ENCODE measurements at places on chromosomes 3 and 15.

GRCh38 chr3:187992609-187993008 lies 161.3 kb upstream of the LPP start:
- DNase-seq: no peak

GRCh38 chr3:184314700-184315542 lies 515 bp downstream of the EIF4G1 start:
- peak; percentile 67 for DNase-seq

GRCh38 chr15:93146601-93147000 lies 57.6 kb upstream of the RGMA start:
- no peak for DNase-seq

DNA sequence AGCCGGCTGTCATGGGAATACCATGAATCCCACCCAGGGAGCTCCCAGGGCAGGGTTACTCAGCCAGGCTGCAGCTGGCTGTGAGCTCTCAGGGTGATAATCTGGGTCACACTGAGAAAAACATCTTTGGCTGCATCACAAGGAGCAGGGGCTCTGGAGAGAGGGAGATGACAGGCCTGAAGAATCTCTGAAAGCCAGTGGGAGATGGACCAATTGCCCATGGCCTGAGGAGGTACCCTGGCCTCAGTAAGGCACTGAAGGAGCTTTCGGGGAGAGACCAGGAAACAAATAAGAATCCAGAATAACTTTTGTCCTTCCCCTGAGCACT lies 28.2 kb upstream of the GOLGA6C start:
- DNase-seq: peak; percentile 17

- no peak for DNase-seq
These were observed 46.0 kb downstream of the MFSD1 start for GRCh38 chr3:158847885-158848284.

GRCh38 chr15:33913459-33913858 lies 54.8 kb upstream of the CHRM5 start:
- DNase-seq: no peak

DNA sequence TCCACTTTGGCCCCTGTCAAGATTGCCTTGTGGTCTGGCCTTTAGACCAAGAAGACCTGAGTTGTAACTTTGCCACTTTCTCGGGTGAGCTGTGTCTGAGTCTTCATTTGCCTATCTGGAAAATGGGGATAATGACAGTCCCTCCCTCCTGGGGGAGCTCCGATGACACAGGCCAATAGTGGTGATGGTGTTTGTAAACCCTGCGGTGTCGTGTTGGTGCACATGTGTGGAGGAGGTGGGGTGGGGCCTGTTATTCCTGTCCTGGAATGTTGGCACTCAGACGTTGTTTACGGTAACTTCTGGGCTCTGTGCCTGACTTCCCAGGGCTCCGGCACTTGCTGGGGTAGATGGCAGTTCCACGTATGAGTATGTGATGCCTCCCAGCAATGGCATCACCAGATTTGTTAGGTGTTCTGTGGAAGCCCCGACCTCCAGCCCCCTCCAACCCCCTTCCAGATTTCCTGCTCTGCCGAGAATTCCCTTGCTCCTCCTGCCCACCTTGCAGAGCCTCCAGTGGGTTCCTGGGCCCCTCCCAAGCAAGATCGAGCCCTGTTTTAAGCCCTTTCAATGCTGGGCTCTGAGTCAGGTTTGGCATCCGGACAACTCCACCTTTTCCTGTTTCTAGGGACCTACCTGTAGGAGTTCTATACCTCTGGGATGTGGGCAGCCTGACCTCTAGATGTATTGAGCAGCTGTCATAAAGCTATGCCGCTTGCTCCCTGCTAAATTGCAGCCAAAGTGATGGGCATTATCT lies 31.4 kb downstream of the HRH1 start:
- no peak for DNase-seq

- no peak for DNase-seq
These were observed 63.9 kb downstream of the NFKBIZ start for GRCh38 chr3:101913168-101913567.

DNA sequence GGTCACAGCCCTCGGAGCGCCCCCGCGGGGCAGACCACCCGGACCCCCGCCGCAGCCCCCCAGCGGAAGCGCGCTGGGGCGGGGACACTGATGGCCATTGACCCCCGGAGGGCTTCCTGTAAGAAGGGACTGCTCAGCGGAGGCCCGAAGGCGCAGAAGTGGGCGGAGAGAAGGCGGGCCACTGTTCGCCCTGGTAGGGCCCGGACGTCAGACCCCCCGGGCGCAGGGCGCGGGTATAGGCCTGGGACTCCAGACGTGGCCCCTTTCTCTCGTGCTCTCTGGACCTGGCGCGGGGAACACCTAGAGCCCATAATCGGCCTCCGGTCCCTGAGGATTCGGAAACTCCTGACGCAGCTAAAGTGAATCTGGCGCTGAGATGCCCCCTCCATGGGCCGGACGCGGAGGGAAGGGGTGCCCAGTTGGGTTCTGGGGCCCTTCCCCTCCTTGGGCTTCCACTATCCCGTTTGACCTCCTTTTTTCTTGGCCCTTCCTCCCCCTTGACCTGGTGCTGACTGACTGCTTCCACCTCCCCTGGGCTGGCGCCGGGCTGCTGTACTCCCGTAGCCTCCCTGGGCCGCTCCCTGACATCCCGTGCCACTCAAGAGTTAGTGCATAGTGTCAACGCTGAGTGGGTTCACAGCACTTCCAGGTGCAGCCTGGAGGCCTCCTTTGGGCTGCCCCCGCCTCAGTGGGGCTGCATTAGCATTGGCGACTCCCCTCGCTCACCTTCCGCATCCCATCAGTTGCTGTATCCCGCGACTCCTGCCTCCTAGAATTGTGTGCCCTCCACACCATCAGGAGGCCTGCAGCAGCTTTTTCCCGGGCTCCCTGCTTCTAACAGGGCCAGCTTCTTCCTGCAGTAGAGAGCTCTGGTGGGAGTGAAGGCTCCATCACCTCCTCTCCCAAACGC lies 694 bp downstream of the ABTB1 start:
- DNase-seq: peak; percentile 52

DNA sequence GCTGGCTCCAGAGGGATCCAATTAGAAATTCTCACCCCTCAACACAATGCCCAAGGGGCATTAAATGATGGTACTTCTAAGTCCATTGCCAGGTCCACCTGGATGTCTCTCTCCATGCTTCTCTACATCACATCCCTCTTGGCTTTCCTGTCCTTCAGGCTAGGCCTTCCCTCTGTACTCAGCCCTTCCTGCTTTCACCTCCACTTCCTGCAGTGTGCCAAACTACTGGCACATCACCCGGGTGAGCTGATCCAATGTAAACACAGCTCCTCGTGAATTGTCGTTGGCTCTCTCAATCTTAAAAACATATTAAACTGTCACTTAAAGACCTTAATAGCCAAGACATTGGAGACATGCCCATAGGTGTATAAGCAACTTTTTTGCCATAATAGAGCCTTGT lies 4.0 kb downstream of the LMCD1 start:
- no peak for DNase-seq

DNA sequence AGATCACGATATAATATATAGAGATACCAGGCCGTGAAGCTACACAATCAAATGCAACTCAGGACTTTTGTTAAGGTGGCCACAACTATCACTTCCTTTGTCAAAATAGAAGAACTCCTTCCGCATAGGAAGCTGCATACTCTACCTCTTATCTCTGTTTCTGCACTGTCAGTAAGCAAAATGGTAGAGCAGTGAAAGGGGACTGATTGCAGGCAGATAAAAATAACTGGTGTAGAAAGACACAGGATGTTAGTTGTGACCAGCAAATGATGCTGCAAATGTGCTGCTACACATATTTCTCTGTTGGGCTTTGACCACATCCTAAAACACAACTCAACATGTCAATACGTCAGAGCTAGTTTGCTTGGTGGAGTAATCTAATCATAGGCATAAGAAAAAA lies 16.3 kb upstream of the TRAT1 start:
- no peak for DNase-seq

DNA sequence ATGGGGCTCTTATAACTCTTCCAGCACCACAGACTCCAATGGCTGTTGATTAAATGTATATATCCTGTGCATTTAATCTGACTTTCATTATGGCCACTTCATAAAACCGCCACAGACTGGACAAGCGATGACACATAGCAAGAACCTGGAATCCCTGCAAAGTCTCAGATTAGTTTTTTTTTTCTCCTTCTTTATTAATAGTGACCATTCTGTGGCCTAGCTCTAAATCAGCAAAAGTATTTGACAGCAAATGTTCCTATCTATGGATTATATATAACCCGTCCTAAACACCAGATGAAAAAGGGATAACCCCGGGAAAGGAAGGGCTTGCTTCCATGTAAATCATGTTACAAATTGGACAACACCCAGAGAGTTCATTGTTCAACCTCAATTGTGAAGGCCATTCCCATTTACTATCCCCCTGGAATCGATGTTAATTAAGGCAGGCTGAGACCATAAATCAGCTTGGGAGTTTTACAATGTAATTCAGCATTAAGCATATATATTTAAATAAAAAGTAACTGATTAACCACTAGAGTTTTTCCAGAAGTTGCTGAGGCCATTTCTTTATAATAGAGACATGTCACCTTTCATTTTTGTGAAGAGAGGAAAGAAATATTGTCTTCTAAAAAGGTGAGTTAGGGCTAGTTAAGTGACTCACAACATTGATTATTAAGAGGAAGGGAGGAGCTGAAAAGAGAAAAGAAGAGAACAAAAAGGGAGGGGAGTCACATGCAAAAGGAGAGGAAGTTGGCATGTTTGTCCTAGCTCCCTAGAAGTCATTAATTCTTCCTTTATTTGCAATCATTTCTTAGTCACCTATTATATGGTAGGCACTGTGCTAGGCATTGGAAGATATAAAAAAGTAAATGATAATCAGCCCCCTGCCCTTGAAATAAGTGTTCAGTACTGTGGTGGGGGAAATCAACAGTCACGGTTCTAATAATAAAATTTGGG lies 26.2 kb downstream of the ALDH1A2 start:
- DNase-seq: no peak

DNA sequence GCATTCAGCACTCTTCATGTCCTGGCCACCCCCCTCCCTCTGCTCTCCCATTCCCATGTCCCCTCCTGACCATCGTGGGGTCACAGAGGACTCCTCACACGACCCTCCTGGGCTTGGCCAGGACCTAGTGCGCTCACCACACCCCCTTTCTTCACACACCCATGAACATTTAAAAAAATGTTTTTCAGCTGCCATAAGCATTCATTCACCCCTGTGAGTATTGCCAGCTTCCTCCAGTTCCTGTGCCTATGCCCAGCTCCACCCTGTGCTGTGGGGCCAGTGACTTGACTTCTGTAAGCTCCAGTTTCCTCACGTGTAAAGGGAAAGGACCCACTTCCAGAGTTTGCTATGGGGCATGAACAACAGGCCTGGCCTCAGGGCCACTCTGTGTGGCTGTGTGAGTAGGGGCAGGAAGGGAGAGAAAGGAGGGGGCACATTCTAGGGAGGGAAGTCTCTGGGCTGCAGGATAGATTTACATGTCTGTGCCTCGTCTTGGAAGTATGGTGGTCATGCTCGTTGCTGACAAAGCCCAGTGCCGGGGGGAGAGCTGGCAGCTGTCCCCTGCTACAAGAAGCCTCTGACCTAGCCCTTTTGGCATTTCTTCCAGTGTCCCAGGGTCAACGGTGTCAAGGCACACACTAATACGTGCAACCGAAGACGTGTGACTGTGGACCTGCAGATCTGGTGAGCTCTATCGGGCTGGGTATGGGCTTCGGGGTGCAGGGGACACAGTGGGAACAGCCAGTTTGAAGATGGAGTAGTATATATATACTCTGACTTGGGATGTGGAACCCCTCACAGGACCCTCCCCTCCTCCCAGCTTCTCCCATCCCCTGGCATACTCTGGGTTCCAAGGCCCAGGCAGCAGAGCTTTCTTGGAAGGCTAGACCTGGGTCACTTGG lies 22.8 kb downstream of the ESYT3 start:
- no peak for DNase-seq

GRCh38 chr3:64143409-64144130 lies 81.7 kb downstream of the PRICKLE2 start:
- DNase-seq: no peak

GRCh38 chr3:85030052-85030451 lies 71.3 kb downstream of the CADM2 start:
- DNase-seq: no peak

GRCh38 chr3:113590983-113591382 lies 58.6 kb downstream of the SIDT1 start:
- DNase-seq: no peak

- DNase-seq: no peak
These were observed 269.2 kb downstream of the ZBBX start for GRCh38 chr3:167110901-167111300.

DNA sequence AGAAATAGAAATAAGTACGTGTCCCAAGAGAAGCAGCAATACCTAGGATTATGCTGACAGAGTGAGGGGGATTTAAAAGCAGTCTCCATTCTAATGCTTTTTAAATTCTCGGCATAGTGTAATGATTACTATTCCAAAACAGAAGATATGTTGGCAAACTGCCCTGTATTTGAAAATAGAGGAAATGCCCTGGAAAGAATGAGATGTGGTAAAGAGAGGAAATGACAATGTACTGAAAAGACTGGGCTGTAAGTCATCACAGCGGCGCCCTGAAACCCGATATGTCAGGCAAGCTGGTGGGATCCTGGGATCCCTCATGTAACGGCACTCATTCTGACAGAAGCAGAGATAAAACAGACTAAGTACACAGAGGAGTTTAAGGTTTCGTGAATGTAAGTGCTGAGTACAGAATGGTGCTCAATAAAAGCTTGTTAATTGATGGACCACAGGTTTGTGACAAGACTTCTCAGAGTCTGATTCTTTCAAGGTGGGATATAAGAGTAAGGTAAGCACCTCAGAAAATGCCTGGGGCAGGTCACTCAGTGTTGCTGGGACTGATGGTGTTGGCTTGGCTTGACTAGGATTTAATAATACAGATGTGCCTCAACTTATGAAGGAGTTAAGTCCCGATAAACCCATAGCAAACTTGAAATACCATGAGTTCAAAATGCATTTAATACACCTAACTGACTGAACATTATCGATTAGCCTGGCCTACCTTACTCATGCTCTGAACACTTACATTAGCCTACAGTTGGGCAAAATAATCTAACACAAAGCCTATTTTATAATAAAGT lies 91.4 kb downstream of the NFKBIZ start:
- DNase-seq: no peak

DNA sequence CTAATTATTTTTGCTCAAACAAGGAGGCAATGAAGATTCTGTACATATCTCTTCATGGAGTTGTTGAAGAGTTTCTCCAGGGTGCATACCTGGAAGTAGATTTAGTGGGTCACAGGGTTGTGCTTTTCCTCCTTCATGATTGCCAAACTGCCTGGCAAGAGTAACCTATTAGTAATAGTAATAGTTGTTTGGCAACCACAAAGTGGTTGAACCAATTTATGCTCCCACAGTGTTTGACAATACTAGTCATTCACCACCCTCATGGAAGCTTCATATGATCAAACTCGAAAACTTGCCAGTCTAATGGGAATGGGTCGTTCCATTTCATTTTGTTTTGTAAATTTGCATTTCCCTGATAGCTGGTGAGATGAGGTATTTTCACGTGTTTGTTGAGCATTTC lies 57.8 kb downstream of the TLE3 start:
- no peak for DNase-seq

DNA sequence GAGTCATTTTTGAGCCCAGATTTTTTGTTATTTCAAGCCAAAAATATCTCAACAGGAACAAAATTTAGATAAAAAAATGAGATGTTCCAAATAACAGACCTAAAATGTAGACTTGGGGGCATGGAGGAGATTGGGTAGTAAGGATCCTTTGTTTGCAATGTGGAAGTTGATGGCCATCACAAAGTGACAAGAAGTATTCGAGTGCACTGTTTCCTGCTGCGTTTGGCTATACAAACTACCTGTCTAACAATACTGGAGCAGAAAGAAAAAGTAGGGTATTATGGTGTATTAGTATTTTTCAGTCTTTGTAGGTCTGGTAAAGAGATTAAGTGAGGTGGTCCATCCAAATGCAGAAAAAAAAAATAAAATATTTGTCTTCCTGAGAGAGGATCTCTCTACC lies 284.2 kb downstream of the C3orf38 start:
- no peak for DNase-seq

- no peak for DNase-seq
These were observed 2.5 kb downstream of the CD86 start for GRCh38 chr3:122057671-122058070.
